ENCODE measurements at places on chromosomes 4 and X.

DNA sequence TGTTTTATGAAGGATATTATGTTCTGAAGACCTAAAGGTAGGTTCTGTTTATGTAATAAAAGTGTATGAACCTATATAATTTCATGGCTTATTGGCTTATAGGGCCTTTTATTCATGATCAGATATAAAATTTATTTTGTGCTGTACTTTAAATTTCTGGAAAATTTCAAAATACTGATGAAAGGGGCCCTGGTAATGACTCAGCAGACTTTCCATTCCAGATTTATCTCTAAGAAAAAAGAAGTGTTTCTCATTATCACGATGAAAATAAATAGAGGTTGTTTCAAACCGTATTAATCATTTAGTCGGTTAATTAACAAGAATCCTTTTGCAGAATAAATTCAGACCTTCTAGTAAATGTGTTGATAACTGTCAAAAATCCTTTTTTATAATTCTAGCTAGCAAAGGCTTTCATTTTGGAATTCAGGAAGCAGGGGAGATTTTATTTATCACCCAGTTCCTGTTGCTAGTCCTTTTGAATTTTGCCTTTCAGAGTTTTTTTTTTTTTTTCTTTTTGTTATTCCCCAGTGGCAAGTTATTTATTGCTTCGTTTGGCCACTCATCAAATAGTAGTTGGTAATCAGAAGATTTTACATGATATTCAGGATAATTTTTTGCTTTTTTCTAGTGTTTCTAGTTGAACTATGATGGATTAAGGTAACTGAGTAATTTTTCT lies 5.4 kb upstream of the TAPT1 start:
- DNase-seq = no peak

DNA sequence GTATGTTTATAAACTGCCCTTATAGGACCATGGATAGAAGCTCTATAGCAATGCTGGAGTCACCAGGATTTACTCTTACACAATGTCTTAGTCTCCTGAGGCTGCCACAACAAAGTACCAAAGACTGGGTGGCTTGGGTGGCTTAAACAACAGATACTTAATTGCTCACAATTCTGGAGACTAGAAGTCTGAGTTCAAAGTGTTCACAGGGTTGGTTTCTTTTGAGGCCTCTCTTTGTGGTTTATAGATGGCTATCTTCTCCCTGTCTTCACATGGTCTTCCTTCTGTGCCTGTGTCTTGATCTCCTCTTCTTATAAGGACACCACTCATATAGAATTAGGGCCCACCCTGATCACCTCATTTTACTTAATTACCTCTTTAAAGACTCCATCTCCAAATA lies 2.0 kb upstream of the TRPC3 start:
- DNase-seq = no peak

- no peak for DNase-seq
These were observed 97.4 kb upstream of the MED14 start for GRCh38 chrX:40832723-40833122.

- no peak for DNase-seq
These were observed 31.2 kb upstream of the MCF2 start for GRCh38 chrX:139739138-139739537.

GRCh38 chrX:14064626-14065432 lies 35.1 kb upstream of the GEMIN8 start:
- DNase-seq = no peak

- DNase-seq = no peak
These were observed 339.8 kb downstream of the PCDH7 start for GRCh38 chr4:31059753-31060522.

- no peak for DNase-seq
These were observed 261.5 kb upstream of the IGFBP7 start for GRCh38 chr4:57371671-57372070.

DNA sequence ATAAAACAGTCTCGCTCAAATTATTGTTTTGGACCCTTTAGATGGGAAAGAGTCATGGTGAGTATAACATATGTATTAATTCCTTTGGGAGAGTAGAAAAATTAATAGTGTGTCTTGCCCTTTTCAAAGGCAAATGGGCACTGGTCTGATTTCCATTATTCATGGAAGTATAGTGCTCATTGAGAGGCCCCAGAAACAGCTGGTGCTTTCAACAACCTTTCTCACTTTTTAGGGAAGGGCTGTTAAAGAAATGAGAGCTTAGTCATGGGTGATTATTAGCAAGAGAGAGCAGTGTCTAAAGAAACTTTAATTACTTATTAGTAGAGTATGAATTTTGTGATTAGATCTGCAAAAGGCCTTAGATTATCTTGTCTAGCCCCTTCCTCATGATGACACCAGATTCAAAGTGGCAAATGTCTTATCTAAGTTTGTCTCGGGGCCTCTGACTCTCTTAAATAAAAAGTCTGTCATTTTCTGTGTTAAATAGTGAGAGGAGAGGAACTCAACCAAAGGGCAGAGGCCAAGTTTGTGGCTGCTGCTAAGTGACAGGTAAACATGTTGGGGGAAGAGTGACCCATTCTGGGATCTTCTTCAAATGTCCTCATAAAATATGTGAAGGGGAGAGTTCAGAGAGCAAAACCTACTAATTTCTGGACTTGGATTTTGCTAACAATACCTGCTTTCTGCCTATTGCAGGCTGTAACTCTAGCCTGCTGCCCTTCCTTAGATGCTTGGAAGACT lies 110.6 kb downstream of the REPS2 start:
- DNase-seq = no peak

DNA sequence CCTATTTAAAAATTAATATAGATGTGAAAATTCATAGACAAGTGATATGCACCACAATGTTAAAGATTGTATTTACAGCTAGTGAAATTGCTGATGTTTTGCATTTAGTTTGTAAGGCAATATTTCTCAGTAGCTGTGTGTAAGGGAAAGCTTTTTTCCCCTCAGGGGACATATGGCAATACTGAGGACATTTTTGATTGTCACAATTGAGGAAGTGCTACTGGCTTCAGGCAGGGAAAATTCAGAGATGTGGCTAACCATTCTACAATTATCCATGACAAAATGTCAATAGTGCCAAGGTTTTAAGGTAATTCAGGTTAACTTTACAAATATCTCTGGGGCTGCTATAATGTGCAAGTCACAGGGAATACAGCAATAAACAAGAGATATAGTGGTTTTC lies 66.1 kb upstream of the IL15 start:
- DNase-seq = no peak

DNA sequence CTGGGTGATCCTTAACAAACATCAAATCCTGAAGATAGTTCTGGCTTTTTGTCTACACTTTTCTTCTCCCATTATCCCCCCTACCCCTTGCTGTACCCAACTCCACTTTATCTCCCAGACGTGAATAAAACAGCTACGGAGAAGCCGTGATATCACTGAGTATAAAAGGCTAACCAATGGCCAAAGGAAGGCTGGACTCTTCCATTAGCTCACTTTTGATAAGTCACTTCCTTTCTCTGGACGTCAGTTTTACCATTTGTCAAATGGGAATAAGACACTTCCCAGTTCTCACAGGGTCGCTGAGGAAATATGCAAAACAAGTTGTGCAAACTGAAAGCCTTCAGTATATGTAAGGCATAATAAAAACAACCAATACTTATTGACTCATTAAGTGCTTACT lies 38.6 kb upstream of the EDA2R start:
- no peak for DNase-seq

- DNase-seq = no peak
These were observed 336.3 kb upstream of the BMP3 start for GRCh38 chr4:80694171-80694570.

DNA sequence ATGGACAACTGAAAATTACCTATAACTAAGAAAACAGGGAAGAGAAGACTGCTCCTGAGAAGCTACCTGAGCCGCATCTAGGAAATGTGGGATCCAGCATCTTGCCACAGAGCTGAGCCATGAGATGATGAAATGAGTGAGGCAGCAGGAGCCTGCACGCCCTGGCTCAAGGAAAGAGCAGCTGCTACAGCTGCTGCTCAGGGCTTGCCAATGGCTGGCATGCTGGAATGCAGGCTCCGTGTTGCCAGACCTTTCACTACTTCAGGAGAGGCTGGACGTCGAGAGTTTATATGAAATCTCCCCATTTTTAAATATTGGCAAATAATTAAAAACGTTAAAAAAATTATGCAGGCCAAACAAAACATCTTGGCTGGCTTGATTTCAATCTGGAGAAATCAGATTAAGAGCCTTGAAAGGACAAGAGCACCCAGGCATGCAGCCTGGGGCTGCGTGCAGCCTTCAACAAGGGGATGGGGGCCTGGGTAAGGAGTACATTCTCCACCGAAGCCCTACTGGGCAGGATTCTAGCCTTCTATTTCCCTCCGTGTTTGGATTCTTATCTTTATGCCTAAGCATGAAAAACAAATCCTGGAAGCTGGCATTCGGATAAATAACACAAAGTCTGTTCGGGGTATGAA lies 227.6 kb downstream of the NR3C2 start:
- DNase-seq = no peak

GRCh38 chrX:96464880-96465558 lies 219.6 kb upstream of the DIAPH2 start:
- no peak for DNase-seq

DNA sequence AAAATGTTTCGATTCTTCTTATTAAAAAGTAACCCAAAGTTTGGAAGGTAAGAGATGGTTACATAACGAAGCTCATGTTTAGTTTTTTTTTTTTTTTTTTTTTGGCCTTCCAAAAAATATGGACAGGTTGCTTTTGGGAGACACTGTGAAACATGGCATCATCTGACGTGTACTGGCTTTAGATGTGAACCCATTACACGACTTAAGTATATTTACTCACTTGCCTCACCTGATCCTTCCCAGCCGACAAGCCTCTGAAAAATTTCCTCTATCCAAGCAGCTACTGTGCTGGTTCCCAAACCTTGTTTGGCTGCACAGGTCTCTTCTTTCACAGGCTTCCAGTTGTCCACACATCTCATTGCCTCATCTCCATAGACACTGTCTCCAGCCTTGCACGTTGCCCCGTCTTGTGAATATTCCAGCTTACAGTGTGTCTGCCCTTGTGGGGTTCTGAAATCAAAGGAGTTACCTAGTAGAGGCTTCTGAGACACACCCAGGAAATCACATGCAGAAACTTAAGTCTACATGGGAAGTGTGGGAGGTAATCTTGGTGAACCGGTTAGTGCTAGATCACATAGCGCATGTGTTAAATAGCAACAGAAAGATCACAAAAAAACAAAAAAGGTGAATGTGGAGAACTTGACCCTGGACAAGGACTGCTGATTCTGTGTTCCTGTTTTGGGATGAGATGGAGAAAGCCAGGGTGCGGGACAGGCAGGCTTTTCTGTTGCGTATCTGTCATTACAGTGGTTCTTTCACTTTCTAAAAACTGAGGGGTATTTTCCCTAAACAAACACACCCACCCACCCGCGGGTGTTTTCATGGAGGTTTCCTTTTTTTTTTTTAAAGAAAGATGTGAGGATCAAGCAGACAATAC lies 328.6 kb downstream of the ARHGAP10 start:
- no peak for DNase-seq

DNA sequence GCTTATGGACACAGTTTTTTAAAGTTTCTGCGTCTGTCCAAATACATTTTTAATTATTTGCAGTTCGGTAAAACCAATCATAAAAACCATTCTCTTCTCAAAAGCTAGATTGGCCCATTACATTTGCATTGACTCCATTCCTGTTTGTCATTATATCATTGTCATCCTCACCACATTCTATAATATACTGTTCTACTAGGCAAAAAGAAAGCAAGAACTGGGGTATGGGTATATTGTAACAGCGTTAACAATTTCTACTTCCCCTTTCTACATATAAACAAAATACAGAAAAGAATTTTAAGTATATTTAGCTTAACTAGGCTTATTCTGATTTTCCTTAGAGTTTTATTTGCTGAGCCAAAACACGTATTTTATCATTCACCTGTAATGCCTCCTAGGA lies 91.8 kb downstream of the RAP1GDS1 start:
- DNase-seq = no peak

- no peak for DNase-seq
These were observed 39.8 kb downstream of the GLRB start for GRCh38 chr4:157115613-157116335.

DNA sequence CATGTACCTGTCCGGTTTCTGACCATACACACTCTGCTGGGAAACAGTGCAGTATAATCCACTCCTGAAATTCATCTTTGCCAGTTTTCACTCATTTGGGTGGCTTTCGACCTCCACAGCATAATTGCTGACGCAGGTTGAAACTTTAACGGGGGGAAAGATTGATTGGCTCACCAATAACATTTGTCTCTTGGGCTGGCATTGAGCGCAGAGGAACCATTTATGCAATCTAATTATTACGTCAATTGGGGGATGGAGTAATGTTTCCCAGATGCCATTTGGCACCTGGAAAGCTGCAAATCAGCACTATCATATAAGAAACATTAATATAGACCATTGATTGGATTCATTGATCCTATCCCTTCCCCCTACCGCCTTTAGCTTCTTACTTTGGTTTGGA lies 24.1 kb upstream of the ARHGAP36 start:
- DNase-seq = no peak

DNA sequence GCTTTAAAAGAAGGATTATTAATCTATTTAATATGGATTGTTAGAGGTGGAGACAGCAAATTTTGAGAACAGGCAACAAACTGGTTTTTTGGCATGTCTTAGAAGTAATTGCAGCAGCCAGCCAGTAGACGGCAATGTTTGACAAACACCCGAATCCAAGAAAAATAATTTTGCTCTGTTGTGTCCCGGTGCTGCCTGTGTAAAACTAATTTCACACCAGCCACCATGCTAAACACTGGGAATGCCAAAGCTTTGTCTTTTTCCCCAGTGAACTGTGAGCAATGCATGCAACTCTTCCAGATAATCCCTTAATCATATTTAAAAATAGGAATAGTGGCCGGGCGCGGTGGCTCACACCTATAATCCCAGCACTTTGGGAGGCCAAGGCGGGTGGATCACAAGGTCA lies 25.9 kb downstream of the SMIM31 start:
- DNase-seq = no peak

- no peak for DNase-seq
These were observed 6.1 kb upstream of the SH3D19 start for GRCh38 chr4:151331276-151332042.

- no peak for DNase-seq
These were observed 1119.6 kb downstream of the PCDH18 start for GRCh38 chr4:136412708-136413107.

DNA sequence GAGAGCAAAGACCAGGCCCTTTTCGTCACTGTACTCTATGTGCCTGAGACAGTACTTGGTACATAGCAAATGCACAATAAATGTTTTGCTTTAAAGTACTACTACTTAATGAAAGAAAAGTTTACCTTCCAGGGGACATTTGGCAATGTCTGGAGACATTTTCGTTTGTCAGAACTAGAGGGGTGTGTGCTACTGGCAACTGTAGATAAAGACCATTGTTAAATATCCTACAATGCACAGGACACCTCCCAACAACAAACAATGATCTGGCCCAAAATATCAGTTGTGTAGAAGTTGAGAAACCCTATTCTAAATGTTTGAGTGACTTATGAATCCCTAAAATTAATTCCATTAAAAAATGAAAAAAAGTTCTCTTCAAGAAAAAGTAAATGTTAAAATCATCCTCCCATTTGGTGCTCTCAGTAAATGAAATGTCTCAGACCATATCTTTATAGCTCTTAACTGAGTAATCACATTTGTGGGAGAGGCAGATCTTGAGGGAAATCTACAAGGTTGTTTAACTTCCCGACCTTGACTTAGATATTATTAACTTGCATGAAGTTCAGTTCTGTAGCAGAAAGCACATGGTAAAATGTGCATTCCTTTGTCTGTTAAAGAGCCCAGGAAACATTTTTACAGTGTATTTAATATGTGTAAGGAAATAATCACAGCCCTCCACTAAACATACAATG lies 18.5 kb downstream of the EGFL6 start:
- no peak for DNase-seq

- no peak for DNase-seq
These were observed 12.1 kb downstream of the PPA2 start for GRCh38 chr4:105461621-105462382.

- no peak for DNase-seq
These were observed 167.1 kb upstream of the CENPE start for GRCh38 chr4:103365285-103365684.

All from DMS153 (cell line).